ENCODE measurements at places on chromosomes 6 and 20. TPM values are rescaled to one million over a fixed set of nuclear protein-coding genes. Genes with fewer than 3 reads are reported as not detected.

Gene ADRM1
- 138 TPM for total RNA-seq

DNA sequence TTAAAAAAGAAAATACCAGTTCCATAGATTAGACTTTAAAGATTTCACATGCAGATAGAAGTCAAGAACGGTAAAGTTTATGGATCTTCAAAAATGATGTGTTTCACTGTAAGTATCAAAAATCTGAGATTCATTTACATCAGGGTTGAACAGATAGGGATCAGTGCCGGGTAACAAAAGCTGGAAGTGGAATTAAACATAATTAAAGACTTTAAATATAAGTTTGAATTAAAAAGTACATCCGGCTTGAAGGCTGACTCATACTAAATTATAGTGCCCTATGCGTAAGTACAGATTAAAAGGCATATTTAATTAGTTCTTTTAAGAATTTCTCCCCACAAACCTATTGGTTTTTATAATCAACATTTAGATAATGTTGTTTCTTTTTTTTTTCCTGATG is 312.7 kb downstream of the PRL start:
- no peak for DNase-seq

- no peak for DNase-seq
These were observed 3.5 kb upstream of the MOXD1 start for GRCh38 chr6:132404736-132405135.

Gene OR2H2
- total RNA-seq = not detected

DNA sequence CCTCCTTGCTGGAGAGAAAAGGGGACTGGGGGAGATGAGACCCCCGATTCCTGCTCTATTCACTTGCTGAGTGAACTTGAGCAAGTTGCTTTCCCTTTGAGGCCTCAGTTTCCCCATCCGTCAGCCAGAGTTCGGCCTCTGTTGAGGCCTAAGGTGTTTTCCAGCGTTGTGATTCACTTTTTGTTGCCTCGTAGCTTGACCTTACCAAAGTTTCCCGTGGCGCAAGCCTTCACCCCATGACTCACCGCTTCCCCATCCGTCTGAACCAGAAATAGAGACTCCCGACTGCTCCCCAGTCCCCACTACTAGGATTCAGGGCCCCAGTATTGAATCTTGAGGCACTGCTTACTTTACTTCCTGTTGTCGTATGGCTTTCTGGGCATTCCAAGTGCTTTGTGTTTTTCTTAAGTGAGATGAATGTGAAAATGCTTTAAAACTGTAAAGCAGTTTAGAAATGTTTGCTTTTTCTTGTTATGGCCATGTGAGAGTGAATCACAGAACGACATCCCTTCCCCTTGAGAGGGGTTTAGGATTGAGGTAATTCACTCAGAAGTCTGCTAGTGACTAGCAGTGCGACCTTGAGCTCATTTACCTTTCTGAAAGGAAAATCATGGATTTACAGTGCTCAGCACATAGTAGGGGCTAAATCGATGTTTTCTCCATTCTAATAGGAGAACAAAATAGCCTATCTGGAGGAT is 1.2 kb downstream of the CHMP4B start:
- DNase-seq = peak; percentile 92

DNA sequence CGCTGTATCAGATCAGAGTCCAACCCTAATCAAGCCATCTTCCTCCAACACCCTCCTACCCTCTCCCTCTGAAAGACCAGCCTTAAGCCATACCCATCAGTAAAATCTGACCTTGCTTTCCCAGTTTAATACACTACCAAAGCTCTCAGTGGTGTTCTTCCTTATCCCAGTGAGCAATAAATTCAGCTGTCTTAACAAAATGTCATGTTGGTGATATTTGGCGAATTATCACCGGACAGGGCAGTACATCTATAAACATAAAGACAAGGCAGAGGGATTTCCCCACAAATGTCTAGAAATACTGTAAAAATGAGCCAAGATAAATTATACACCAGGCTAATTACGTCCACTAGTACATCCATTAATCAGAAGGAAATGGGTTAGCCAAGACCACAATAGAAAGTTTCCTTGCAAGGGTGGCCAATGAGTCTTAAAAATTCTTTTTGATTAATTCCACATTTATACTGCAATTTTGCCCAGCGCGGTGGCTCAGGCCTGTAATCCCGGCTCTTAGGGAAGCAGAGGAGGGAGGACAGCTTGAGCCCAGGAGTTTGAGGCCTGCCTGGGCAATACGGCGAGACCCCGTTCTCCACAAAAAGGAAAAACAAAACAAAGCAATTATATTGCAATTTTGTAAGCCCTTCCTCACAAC is 905 bp downstream of the RARS2 start:
- no peak for DNase-seq

Gene GPLD1
- total RNA-seq = 0.43 TPM
